ENCODE measurements at places on chromosomes 16 and 17.

DNA sequence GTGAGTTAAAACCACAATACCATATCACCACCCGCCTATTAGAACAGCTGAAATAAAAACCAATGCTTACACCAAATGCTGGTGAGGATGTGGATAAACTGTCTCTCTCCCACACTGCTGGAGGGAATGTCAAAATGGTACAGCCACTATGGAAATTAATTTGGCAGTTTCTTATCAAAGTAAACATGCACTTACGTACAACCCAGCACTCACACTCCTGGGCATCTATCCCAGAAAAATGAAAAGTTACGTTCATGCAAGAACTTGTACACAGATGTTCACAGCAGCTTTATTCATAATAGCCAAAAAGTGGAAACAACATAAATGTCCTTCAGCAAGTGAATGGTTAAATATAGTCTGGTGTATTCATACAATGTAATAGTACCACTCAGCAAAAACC is 173.2 kb upstream of the MYOCD start:
- no peak for DNase-seq

DNA sequence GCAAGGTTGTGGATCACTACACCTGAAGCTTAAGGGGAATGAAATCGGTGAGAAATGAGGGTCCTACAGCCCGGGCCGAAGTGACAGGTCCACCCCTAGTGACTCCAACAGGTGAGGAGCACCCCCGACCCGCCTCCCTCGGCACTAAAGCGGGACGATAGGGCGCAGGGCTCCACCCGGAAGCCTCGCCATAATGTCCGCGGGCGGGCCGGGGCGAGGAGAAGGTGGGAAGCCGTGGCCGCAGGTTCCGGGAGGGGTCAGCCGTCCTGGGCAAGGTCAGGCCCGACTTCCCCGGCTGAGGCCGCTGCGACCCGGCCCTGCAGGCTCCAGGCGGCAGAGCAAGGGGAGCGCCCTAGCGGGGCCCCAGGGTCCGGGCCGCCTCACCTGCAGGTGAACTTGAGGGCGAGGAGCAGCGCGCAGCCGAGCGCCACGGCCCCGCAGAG is 543 bp downstream of the TXNDC11 start:
- DNase-seq, result no peak

DNA sequence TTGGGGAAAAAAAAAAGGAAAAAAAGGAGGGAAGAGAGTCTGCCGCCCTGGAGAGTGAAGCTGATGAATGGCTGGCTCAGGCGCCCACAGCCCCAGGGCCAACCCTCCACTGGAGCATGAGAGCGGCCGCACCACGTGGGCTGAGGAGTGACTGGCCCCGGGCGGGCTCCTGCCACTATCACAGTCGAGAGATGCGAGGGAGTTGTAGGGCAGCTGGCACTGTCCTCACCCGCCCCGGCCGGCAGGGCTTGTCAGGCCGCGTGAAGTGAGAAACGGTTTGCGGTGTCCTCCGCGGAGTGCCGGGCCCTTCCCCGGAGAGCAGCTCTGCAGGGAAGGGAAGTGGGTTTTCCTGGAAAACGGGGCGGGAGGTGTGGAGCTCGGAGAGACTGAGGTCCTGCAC is 45.9 kb downstream of the JPH3 start:
- DNase-seq, result no peak

DNA sequence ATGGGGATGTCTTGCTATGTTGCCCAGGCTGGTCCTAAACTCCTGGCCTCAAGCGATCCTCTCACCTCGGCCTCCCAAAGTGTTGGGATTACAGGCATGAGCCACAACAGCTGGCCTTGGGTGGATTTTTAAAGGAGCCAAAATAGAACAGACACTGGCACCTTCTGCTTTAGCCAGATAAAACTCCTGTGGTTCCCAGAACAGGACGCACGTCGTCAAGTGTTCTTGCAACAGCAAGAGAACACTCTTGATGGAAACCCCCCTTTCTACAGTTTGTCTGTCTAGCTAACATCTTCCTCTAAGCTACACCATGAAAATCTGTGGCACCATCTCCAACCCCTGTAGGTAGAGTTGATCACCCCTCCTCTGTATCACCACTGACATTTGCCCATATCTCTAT is 122.6 kb downstream of the NPIPB5 start:
- DNase-seq, result no peak

- no peak for DNase-seq
Observed at GRCh38 chr17:63937319-63937718, 5.2 kb upstream of the CD79B start.

DNA sequence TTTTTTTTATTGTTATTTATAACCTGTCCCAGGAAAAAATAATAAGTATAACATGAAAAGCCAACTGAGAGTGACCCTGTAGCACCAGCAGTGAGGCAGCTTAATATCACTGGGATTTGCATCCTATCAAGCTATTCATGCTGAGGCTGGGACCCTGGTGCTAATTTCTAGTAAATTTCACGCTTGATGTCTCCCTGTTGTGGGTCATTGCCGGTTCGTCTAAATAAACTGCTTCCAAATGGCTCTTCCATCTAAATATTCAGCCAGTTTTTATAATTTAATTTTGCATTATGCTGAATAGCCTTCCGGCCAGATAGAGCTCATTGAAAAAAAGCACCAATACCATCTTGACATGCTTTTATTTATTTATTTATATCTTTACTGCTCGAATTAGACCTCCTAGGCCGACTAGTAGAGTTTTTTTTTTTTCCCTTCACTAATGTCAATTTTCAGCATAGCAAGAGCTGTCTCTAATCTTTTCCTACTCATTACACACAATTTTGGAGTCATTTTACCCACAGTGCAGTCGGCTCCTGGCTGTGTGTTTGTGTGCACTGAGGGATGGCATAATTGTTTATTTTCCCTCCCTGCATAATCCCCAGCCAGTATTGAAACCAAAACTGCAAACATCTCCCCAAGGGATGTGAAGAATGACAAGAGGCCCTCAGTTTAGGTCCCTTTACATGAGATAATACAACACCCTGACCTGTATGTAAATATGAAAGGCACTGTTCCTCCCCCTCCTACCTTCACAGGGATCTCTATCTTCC is 168.8 kb downstream of the AATF start:
- no peak for DNase-seq

DNA sequence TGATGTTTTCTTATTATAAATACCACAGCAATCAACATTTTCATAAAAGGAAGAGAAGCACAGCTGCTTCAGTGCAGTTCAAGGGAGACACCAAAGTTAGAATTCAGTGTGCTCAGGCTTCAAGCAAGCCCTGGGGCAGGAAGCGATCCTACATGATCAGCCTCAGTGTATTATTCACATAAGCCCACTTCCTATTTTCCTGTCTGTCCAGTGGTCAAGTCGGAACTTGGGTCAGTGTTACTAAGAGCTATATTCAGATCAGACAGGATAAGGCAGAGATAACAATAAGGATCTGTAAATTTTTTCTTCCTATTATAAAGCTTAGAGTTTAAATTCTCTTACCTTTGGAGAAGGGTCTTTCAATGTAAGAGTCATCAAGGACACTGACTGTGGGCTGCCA is 12.9 kb downstream of the HEATR6 start:
- DNase-seq, result no peak

DNA sequence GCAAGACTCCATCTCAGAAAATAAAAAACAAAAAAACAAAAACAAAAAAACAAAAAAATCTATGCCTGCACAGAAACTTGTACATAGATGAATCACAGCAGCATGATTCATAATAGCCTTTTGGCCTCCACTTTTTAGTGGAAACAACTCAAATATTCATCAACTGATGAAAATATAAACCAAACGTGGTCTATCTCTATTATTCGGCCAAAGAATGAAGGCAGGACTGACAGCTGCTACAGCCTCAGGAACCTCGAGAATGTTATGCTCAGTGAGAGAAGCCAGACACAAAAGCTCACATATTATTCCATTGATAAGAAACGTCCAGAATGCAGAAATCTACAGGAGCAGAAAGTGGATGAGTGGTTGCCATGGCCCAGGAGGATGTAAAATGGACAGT is 19.8 kb downstream of the PPL start:
- DNase-seq, result no peak

DNA sequence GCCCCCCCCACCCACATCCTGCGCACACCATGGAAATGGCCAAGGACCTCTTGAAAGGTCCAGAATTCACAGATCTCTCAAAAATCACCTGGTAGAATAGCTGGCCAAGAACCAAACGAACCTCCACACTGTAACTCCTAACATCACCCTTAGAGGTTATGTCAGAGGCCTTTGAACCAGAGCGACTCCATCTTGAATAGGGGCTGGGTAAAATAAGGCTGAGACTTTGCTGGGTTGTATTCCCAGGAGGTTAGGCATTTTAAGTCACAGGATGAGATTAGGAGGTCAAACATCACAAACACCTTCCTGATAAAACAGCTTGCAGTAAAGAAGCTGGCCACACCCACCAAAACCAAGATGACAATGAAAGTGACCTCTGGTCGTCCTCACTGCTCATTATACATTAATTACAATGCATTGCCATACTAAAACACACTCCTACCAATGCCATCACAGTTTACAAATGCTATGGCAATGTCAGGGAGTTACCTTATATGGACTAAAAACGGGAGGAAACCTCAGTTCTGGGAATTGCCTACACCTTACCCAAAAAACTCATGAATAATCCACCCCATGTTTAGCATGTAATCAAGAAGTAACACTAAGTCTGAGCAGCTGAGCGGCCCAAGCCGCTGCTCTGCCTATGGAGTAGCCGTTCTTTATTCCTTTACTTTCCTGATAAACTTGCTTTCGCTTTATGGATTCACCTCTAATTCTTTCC is 34.8 kb downstream of the SYCE1L start:
- no peak for DNase-seq

GRCh38 chr16:84218176-84218823 is 21.5 kb downstream of the KCNG4 start:
- no peak for DNase-seq

DNA sequence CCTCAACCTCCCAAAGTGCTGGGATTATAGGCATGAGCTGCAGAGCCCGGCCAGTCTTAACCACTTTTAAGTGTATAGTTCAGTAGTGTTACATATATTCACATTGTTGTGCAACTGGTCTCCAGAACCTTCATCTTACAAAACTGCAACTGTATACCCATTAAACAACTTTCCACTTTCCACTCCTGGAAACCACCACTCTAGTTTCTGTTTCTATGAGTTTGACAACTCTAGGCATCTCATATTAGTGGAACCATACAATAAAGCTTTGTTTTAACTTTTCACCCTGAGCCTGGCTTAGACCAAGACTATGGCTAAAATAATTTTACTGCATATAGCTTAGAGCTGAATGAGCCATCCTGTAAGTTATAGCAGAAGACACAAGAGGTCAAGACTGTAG is 108.0 kb upstream of the GOT2 start:
- no peak for DNase-seq

GRCh38 chr17:32870969-32871368 is 6.0 kb downstream of the MYO1D start:
- DNase-seq, result no peak

GRCh38 chr17:8705427-8705826 is 39.2 kb downstream of the CCDC42 start:
- no peak for DNase-seq
